ENCODE measurements at places on chromosomes 16 and 17.
A peak's percentile ranks its signal among the peaks of the same experiment; 100 is the strongest.

DNA sequence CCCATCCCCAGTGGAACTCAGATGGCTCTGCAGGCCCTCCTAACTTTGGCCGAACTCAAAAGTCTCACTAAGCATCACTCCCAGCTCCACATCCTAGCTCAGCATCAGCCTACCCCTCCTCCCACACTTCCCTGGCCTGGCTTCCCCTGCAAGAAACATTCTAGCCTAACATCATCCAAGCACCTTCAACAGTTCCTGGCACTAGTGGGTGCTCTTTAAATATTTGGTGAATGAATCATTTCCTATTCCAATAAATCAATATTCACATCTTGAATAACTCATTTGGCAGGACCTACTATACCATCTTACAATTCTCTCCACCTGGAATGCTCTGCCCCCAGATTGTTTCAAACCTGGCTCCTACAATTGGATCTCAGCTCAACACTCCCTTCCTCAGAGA lies 11.0 kb upstream of the BBS2 start:
- DNase-seq: no peak

- DNase-seq: no peak
Observed at GRCh38 chr17:45346216-45347015, 29.6 kb upstream of the MAP3K14 start.

DNA sequence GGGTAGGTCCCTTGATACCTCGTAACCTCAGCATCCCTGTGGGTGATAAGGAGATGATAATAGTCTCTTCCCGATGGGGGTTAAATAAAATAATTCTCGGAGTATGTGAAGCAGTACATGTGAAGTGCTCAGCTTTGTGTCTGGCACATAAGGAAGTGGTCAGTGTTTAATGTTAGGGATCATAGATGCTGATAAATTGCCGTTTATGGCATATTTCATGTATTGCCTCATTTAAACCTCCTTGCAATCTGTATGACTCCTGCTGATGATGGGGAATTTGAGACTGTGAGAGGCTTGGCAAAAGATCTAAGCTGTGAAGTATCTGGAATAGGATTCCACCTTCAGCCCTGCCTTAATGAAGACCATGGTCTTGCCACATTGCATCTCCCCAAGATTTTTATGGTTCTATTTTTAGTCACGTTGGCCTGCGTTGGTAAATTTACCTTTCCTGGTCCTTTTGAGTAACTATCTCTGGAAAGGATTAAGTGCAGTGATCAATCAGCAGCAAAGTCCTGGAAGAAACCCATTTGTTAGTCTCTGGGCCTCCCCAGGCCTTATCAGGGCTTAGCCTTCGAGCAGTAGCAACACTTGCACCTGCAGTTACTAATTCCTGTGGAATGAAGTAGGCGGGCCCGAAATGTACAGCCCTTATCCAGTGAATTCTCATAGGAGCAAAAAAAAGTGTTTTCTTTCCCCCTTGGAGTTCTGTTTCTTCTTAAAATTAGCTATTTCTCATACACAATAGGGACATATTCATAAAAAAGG lies 144.9 kb downstream of the WWOX start:
- no peak for DNase-seq

DNA sequence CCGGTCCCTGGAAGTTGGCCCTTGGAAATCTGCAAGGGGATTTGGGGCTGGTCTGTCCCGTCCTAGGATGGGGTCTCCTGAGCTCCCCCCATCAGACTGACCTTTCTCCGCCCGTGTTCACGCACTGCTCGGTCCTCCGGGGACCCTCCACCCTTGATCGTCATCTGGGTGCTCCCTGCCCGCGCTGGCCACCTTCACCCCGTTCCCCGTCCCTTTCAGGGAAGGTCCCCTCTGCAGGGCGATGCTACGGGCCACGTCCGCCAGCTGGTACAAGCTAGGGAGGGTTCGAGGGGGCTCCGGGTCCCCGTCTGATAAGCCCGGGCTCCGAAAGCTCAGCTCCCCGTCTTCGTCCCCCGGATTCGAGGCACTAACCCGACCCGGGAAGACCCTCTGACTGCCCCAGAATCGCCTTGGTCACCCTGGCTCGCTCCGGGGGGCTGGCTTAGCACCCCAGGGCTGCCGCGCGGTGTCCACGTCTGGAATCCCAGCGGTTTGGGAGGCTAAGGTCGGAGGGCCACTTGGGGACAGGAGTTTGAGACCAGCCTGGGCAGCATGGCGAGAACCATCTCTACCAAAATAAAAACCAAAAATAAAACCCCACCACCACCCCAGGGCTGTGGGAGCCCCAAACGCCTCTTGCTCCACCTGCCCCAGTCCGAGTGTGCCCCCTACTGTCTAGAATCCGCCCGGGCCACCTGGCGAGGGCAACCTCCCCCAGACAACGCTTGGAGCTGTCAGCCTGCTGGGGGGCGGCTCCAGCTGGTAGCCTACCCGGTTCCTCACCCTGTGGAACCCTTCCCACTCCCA lies 1.1 kb upstream of the SLC43A2 start:
- DNase-seq: peak; percentile 77

- DNase-seq: peak; percentile 64
Observed at GRCh38 chr17:28057731-28058246, 15.3 kb downstream of the NLK start.

- DNase-seq: peak; percentile 53
Observed at GRCh38 chr17:37147301-37147812, 198.6 kb downstream of the AATF start.

- DNase-seq: no peak
Observed at GRCh38 chr16:6132121-6132520, 1034.5 kb upstream of the EEF2KMT start.

DNA sequence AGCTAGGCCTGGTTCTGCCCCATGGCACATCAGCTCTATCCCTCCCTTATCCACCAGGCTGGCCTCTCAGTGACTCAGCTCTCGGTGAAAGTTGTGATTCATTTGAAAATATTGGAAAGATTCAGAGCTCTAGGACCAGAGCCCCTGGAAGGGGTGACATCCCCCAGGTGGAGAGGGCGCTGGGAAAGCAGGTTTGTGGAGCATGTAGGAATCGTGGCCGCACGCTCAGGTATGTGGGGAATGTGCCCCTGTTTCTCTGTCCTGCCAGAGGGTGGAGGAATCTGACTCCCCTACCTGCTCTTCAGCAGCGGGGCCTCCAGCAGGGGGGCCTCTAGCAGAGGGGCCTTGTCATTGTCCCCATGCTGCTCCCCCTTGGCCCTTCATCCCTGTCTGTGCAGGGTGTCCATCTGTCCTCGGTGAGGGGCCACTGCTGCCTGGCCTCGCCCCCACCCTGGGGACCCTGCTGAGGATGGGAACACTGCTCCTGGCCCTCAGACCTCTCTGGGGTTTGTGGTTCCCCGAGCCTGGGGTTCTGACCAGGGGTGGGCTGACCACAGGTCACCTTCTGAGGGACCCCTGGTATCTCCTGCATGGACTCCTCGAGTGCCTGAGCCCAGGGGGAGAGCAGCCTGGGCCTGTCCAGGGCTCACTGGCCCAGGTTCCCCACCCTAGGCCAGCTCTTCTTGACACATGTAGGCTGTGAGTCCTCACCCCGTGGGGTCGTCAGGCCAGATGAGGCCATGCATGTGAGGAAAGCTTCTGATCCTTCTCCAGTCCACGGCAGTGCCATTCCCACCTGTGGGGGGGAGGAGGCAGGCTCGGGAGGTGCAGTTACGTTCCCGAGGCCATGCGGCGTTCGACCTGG lies 47.5 kb downstream of the NT5M start:
- no peak for DNase-seq

DNA sequence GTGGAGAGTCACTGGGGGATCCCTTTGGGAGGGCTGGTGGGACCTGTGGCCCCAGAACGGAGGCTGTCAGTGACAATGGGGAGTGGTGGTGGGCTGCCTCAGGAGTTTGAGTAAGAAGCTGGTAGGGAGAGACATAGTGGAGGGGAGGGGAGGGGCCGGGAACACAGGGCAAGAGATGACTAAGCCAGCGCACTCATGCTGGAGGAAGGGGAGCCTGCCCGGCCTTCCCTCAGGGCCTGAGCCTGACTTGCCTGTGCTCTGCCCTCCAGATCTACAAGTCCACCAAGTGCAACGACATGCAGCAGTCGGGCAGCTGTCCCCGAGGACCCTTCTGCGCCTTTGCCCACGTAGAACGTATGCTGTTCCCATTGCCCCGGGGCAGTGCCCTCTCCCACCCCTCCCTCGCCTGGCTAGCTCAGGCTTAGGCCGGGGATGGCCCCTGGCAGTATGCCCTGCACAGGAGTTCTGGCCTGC lies 29.3 kb downstream of the UNC13D start:
- no peak for DNase-seq

DNA sequence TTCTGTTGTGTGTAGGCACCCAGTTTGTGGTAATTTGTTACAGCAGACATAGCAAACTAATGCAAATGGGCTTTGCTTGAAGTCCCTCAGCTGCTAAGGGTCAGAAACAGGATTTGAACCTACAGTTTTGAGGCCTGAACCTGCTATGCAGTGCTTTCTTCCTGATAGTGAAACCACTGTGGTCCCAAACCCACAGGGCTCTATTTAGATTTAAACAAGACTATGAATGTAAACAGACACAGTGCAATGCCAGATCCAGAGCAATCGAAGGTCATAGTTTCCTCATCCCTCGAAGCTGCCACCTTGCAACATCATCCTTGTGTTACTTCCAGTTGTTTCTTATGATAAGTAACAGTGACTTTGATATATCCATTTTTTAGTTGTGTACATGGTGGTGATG lies 630.2 kb downstream of the WWOX start:
- DNase-seq: no peak

DNA sequence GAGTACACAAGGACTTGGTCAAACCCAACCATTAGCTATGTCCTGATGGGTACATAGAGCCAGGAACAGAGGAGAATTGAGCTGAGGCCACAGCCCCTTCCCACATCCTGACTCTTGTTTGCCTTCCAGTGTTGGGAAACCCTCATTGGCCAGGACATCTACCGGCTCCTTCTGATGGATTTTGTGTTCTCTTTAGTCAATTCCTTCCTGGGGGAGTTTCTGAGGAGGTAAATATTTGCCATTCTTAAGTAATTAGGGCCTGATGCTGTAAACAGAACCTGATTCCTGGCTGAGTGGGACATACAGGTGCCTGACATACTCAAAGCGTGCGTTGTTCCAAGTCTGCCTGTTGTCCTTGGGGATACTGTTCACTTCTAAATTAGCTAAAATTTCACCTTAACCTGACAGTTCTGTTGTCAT lies 42.6 kb downstream of the GDE1 start:
- DNase-seq: no peak

- DNase-seq: no peak
Observed at GRCh38 chr17:49848739-49849138, 870 bp upstream of the TAC4 start.

DNA sequence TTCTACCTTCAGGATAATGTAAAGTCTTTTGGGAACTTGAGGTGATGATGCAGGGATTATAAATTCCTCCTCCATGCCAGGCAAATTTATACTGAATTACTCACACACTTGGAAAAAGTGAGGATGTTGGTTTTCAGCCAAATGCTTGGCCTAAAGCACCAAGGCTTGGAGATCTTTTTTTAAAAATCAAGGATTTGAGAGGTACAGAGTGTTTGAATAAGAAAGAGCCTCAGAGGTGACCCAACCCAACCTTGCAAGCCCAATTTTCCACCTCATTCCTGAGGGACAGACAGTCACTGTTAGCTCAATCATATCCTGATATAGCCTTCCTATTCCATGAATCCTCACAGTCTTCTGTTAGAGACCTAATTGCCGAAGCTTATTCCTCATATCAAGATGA lies 14.0 kb downstream of the GRIN2A start:
- DNase-seq: no peak

All from GM10248 (cell line).